NCI-H2107 (cell line): ENCODE measurements at places on chromosomes 4 and X.

- no peak for DNase-seq
Measured at GRCh38 chrX:150483356-150483985, 85.0 kb upstream of the MTM1 start.

GRCh38 chrX:7047951-7048350, 99.6 kb upstream of the STS start:
- no peak for DNase-seq

DNA sequence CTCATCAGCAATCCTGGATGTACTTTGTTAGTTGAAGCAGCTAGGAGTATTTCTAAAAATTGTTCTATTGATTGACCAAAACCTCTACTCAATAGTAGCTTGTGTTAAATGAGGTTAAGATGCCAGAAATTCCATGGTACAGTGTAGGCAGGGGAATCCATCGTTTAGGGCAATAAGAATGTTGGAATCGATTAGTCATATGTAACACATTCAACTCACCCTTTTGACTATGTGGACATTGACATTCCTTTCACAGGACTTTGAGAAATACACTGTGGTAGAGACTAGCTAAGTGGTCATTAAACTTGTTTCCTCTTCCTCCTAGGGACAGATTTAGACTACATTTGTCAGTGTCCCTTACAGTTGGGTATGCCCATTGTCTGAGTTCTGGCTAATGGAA, 40.2 kb downstream of the KDM5C start:
- no peak for DNase-seq

DNA sequence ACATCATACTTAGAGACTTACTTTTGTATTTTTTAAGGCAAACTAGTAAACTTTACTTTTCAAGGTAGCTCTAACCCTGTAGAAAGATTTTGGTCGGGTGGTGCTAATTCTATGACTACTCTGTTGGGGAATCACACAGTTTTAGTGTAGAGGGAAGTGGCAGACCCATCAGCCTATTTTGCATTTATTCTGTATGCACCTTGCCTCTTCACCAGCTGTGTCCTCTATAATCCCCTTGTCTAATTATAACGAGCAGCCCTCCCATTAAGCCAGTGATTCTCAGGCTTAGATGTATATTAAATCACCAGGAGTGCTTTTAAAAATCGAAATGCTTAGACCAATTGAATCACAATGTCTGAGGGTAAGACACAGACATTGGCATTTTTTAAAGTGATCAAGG, 78.1 kb downstream of the GALNT7 start:
- DNase-seq: no peak

GRCh38 chr4:188228279-188228678, 89.0 kb downstream of the TRIML1 start:
- DNase-seq: no peak

DNA sequence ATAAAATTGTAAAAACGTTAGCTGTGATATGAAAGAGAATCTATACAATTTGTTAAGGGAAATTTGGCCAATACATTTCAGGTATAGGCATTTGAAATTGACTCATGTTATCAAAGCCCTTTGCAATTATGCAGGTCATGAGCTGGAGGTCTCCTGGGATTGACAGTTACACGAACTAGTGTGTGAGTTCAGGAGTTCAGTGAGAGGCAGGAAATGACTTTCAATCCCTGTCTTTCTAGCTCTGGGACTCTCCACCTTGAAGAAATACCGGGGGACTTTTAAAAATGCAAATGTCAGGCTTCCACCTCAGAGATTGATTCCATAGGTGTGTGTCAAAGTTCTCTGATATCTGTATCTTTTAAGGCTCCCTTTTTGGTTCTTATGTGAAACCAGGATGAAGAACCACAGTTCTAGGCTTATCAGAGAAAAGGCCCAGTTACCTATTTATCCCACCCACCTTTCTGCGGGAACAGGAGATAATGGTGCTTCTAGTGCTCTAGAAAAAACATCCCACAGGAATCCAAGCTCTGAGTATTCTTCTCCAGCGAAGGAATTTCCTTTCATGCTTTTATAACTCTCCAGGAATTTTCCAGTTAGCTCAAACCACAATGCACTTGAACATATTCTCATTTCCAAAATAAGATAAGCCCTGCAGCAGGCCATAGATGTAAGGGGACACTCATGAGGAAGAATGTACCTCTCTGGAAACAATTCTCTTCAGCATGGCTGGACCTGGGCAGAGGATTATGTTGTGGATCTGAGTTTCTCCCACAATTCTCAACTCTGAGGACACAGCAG, 501.0 kb downstream of the IDS start:
- no peak for DNase-seq
